ENCODE measurements at places on chromosomes 7 and 10.

GRCh38 chr7:140176122-140176701 lies 571 bp downstream of the KDM7A start:
- DNase-seq: no peak

- no peak for DNase-seq
Measured at GRCh38 chr7:116166156-116166555, 44.2 kb upstream of the TES start.

DNA sequence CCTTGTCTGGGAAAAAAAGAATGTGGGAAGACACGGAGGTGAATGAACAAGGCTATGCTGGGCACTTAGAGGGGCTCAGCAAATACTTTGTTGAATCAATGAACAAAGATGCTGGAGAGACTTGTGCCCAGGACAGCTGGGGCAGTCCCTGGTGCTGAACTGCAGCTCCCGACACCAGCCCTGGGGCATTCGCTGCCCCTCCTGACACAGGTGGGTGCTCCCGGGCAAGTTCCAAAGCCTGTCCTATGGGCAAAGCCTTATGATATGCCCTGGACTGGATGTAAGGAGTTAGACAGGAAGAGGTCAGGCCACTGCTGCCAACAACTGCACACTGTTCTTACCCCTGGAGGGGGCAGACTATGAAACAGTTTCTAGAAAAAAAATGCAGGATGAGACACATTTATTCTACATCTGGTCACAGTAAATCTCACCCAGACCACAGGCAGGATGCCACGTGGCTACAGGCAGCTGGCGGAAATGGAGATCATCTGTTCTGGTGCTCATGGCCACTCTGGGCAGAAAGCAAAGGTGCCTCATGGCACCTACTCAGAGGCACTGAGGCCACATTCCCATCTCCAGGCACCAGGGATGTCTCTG lies 21.9 kb upstream of the FRAT2 start:
- DNase-seq: no peak

DNA sequence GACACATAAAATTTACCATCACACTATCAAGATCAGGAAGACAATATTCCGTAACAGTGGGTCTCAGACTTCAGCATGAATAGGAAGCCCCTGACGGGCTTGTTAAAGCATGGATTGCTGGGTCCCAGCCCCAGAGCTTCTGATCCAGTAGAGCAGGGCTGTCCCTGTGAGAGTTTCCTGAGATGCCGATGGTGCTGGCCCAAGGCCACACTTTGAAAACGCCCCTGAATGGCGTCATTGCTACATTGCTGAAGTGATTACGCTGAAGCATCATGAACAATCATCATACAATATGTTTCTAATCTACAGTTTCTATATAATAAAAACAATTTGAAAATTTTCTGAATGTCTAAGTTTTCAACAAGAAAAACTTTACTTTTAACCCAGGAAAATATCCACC lies 38.0 kb upstream of the TMEM72 start:
- no peak for DNase-seq

GRCh38 chr7:159056737-159057136 lies 87.9 kb downstream of the VIPR2 start:
- DNase-seq: no peak

- no peak for DNase-seq
Measured at GRCh38 chr7:51244053-51244452, 72.6 kb downstream of the COBL start.

DNA sequence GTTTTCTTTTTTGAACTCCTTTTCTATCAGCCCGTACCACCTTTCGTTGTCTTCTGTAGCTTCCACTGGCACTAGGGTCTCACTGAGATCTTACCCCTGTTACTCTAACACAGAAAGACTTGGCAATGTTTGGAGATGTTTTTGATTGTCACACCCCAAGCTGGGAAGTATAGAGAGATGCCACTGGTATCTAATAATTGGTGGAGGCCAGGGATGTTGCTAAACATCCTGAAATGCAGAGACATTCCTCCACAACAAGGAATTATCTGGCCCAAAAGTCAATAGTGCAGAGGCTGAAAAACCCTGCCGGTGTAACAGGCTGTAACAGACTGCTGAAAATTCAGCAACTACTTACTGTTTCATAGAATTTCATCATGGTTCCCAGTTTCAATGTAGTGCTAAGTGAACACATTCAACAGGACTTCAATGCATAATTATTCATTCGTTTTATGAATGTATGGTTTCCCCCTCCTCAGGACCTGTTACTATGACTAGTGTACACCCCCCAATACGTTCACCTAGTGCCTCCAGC lies 115.9 kb downstream of the TRIM24 start:
- no peak for DNase-seq

GRCh38 chr7:52794621-52795020 lies 240.8 kb upstream of the POM121L12 start:
- DNase-seq: no peak

DNA sequence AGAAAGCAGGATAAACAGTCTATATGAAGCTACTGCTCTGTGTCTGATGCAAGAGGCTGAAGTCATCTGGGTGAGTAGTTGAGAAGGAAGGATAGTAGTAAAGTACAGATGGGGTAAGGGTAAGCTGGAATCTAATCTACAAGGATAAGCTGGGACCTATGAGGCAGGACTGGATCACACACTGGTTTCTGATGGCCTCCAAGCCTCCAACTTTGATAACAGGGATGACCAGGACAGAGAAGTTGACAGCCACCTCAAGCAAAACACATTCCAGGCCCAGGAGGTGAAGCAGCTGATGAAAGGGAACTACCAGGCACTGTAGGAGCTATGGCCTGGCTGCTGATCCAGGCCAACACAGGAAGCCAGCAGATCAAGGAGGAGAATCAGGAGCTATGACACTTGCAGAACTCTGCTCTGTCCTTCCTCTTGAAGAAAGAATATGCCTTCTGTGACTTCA lies 278.1 kb upstream of the TMEM229A start:
- DNase-seq: no peak

DNA sequence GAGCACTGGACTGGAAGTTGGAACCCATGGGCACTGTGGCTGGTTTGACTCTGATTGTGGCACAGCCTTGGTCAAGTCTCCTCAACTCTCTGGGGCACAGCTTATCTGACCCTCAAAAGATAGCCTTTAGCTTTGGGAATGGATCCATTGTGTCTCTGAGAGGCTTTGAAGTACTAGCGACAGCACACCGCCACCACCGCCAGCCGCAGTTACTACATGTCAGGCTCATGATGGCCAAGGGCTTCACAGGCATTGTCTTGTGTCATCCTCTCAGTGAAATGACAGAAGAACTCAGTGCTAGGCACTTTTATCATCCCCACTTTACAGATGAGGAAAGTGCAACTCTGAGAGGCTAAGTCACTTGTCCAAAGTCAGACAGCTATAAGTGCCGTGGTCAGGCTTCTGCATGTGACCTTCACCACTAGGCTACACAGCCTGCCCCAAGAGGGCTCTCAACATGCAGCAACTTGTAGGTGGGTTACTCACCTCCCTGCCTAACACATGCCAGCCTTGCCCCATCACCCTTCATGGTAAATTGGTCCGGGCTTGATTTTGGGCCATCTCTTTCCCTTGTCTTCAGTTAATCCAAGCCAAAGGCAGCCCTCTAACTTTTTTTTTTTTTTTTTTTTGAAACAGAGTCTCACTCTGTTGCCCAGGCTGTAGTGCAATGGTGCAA lies 44.1 kb downstream of the C10orf105 start:
- DNase-seq: no peak

GRCh38 chr10:26737730-26738129 lies 40.2 kb downstream of the PDSS1 start:
- no peak for DNase-seq

GRCh38 chr10:28910956-28911355 lies 233.6 kb downstream of the BAMBI start:
- DNase-seq: no peak

DNA sequence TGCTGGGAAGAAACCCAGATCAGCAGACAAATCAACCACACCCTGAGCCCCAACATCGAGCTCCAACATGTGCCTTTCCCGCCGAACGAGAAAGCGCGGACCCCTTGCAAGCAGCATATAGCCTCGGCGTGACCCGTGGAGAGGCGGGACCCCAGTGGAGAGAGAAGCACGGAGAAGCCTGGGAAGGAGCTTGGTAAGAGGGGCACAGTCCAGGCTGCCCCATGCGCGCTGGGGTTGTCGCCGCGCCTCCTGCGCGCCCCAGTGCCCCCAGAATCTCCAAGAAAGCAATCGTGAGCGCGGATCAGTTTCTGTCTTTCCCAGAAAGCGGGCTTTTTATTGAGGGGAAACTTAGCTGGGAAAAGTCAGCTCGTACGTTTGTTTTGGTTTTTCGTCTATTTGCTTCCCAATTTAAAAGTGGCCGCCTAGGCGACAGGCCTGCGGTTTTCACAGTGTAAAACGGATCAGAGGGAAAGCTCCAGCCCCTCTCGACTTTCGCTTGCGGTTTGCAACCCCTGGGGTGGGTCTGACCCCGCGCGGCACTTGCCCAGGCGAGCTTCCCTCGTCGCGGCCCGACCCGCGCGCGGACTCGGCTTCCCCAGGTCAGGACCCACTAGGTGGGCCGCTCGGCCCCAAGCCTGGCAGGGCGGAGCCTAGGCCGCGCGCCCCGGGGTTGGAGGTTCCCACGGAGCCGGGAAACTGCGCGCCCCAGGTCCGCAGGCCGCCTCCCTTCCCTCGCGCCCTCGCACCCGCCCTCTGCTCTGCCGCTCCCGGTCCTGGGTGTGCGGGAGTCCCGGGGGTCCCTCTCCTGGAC lies 31.1 kb downstream of the SKIDA1 start:
- peak; percentile 35 for DNase-seq

- no peak for DNase-seq
Measured at GRCh38 chr10:6746782-6747181, 166.7 kb upstream of the PRKCQ start.

- DNase-seq: no peak
Measured at GRCh38 chr7:113917840-113918239, 969 bp downstream of the PPP1R3A start.

DNA sequence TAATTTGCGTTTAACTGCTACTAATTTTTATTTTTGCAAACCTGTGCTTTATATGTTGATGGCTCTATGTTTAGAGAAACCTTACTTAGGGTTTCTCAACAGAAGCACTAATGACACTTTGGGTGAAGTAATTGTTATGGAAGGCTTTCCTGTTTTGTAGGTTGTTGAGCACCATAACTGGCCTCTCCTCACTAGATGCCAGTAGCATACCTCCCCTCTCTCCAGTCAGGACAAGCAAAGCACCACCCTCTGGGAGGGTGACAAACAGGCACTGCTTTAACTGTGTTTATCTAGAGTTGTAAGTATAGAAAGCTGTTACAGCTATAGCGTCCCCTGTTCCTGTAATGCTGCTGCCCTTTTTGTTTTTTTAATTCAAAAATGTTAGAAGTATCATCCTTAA lies 60.9 kb downstream of the WAC start:
- no peak for DNase-seq

GRCh38 chr7:47038621-47039020 lies 543.3 kb downstream of the TNS3 start:
- no peak for DNase-seq

DNA sequence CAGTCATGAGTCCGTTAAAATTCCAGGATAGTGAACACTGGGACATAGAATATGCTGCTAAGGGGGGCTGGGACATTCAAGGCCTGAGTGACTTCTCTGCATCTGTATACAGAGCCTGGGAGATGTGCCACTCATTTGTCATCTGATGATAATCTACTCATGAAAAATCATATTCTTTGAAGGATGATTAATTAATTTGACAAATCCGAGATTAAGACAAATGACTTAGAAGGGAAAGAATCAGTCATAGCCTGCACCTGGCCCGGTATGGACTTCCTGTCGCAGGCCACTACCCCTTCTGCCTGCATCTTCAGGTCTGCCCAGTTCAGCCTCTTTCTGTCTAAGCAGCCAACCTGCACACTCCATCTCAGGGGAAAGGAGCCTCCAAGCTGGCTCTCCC lies 18.8 kb upstream of the FAM170B start:
- no peak for DNase-seq

- DNase-seq: no peak
Measured at GRCh38 chr7:11228515-11228914, 254.8 kb downstream of the PHF14 start.

DNA sequence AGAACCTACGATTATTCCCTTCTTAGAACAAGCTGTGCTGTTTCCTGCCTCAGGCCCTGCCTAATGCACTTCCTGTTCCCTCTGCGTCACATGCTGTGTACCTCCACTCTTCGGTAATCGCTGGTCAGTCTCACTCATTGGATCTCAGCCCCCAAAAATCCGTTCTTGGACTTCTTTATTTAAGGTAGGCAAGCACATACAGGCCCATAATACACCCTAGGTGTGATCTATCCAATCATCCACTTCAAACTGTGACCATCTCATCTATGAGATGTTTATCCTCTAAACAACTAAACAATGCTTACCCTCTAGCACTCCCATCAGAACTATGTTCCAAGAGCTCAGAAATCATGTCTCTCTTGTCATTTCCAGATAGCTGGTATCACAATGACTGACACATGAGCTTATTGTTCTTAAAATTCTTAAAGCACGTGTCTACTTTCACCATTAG lies 83.9 kb downstream of the CADPS2 start:
- no peak for DNase-seq

DNA sequence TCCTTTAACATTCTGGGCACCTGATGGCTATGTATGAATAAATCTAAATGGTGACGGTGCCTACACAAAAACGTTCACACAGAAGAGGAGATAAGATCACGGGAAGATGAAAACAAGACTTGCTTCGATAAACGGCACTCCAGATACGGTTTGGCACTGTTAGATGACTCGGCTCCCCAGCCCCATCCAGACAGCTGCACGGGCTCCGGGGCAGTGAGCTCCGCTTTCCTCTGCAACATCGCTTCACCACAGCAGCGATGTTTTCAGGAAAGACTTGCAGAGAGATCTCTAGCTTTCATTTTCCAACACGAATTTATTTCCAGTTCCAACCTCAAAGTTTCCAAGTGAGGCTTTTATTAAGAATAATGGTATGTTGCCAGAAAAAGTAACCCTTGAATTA lies 132.1 kb downstream of the KLF6 start:
- no peak for DNase-seq

DNA sequence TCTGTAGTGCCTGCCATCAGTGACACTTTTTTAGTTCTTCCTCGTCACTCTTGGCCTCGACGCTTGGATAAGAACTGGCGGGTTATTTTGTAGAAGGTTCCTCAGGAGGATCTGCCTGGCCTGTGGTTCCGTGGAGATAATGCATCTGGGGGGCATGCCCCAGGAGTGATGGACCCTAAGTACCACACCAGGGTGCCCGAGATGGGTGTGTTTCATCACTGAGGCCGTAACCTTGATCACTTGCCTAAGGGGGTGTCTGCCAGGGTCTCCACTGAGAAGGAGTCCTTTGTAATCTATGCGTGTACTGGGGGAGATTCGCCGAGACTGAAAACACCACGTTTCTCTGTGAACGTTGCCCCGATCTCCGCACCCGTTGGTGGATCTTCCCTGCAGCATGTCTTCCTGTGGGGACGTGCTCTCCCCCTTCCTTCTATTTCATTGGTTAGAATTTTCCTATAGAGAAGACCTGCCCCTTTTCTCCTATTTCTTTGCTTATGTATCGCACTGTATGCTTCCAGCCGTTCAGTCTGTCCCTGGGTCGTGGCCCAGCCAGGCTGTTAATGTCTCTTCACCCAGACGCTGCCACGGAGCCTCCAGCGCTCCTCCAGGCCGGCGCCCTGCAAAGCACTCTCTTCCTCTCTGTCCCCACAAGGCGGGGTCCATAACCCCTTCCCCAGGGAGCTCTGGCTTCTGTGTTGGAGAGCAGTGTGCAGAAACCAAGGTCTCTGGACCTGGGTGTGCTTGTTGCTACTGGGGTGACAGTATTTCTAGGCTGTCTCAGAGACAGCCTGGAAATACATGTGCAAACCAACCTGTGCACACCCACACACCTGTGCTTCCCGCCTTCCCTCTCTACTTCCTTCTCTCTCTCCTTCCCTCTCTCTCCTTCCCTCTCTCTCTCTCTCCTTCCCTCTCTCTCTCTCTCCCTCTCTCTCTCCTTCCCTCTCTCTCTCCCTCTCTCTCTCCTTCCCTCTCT lies 14.4 kb upstream of the DPYSL4 start:
- no peak for DNase-seq

GRCh38 chr10:131678171-131678570 lies 222.6 kb upstream of the PPP2R2D start:
- DNase-seq: no peak

Data from occipital lobe (tissue), 3 donors.